ENCODE measurements at places on chromosomes 4 and X.

- no peak for DNase-seq
Measured at GRCh38 chr4:102299354-102300107, 45.8 kb downstream of the SLC39A8 start.

DNA sequence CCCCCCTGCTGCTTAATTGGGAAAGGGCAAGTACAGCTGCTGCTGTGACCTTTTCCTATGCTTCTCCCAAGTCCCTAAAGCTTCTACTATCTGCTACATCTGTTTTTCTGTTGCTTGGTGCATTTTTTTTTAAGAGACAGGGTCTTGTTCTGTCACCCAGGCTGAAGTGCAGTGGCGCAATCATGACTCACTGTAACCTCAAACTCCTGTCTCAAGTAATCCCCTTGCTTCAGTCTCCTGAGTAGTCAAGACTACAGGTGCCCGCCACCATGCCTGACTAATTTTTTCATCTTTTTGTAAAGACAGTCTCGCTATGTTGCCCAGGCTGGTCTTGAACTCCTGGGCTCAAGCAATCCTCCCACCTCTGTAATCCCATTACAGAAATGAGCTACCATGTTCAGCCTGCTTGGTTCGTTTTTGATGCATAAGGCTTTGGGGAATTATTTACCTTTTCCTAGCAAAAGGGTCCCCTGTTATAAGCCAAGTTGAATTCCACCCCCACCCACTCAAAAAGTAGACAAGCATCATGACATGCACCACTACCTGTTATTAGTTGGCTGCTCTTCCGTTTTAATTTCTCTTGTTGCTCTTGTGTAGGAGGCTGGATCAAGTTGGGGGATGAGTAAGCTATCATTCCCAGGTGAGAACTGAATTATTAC, 39.6 kb downstream of the DGKK start:
- DNase-seq, result no peak

- DNase-seq, result no peak
Measured at GRCh38 chr4:153332936-153333335, 11.6 kb upstream of the MND1 start.

DNA sequence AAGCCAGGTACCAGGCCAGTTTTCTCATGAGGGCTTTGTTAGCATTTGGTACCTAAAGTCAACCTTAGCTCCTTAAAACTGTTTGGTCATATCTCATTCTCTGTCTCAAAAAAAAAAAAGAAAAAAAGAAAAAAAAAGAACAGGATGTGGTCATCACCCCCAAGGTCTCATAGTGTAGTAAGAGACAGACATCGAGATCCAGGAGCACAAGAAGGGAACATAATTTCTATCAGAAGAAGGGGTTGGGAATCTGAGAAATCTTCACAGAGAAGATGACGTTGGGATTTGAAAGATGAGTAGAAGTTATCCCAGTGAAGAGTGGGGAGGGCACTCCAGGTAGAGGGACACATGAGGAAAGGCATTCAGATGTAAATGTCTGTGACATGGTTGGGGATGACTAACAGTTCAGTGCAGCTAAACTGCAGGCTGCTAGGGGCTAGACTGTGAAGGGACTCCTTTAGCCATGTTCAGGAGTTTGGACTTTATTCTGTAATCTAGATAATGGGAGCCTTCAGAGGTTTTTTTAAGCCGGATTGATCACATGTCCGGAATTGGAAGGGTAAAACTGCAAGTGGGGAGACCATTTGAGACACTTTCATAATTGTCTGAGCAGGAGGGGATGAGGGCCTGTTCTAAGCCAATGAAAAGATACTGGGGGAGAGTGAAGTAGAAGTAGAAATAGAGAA, 26.9 kb upstream of the GJB1 start:
- no peak for DNase-seq

- DNase-seq, result no peak
Measured at GRCh38 chr4:2103843-2104547, 44.9 kb downstream of the NAT8L start.

GRCh38 chr4:16598597-16599206, 299.7 kb downstream of the LDB2 start:
- no peak for DNase-seq

GRCh38 chr4:3387154-3387942, 54.4 kb upstream of the HGFAC start:
- no peak for DNase-seq

DNA sequence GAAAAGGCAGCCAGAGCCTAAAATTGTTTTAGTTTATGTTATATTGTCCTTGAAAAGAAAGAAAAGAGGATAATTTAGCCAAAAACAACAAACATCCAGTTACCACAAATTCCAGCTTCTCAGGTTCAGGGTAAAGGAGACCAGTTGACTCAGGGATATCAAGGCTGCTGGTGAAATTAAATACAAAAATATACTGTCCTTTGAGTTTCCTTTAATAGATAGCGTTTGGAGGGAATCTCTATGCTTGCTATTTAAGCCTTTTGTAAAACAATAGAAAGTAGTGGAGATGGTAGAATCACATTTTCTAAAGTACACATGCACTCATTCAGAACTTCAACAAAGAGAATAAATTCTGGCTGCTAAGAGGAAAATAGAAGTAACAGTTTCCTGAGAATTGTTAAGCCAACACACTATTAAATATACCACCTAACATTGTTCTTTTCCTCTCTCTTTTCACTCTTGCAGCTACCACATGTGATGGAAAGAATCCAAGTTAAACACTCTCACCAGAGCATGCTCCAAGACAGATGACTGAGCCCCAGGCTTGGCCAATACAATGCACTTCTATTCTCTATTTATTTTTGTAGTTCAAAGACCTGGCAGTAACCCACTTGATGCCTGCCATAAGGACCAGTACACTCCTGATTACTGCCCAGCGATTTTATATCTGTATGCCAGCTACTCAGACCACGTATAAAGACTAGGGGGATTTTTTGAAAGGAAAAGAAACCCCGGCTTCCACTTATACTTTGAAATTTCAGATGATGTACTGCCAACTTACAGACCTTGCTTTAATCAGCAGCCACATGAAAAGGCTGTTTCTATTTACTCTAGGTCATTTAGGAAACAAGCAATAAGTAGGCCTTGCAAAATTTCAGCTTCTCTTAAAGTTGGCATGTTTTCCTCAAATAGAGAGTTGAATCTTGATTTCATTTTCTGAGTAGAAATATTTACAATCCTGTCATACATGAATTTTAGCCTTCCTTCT, 756.9 kb downstream of the FAT4 start:
- peak; percentile 91 for DNase-seq

- no peak for DNase-seq
Measured at GRCh38 chrX:20320461-20321159, 53.9 kb upstream of the RPS6KA3 start.

DNA sequence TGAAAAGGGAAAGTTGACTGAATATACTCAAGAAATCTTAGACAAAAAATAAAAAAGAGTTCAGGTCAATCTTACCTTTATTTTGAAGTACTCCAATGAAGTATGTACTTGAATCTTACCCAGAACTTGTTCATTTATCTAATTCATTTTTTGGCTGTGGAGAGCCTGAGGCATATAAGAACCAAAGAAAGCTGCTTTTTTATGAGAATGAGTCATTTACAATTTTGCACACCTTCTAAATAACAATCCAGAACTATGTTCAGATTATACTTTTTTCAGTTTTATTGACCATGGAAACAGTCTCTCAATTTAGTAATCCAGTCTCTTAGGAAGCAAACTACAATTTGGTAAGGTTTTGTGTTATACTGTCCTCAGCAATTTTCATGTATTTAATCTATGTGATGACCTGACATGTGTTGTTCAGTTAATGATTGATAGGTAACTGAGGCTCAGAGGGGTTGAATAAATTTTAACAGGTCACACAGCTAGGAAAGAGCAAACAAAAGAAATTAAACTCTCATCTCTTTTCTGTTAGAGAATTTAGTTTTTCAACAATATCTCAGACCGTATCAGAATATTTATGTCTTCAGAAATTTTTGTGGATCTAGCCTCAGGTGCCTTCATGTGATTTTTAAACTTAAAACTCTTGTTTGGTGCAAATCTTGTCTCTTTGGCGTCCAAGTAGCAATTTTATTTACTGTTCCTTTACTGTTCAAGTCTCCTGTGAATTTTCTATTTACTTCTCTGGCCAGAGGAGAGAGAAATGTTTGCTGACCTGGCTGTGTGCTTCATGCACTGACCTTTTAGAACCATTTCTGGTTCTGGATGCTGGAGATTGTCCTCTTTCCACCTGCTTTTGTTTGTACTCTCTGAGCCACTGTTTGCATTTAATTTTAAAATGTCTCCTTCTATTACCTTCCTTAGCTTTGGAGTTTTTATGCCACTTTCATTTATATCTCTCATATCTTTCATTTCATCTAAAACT, 1453.4 kb downstream of the STIM2 start:
- DNase-seq, result no peak

- DNase-seq, result no peak
Measured at GRCh38 chr4:74969507-74970474, 36.9 kb downstream of the PARM1 start.

- DNase-seq, result no peak
Measured at GRCh38 chr4:48380583-48381167, 39.3 kb downstream of the SLAIN2 start.

GRCh38 chr4:152935631-152936445, at the start of gene FHDC1:
TSS of gene FHDC1 (plus strand) at chr4:152936323. CDS start at chr4:152943058, 6,735 bp downstream.
- DNase-seq, result no peak

Data from NCI-H2081 treated with DMSO at 0.1 percent for 48 hours (cell line).